ENCODE measurements at places on chromosomes 3 and 15.

- DNase-seq: no peak
Observed at GRCh38 chr3:196554205-196554604, 14.1 kb downstream of the WDR53 start.

DNA sequence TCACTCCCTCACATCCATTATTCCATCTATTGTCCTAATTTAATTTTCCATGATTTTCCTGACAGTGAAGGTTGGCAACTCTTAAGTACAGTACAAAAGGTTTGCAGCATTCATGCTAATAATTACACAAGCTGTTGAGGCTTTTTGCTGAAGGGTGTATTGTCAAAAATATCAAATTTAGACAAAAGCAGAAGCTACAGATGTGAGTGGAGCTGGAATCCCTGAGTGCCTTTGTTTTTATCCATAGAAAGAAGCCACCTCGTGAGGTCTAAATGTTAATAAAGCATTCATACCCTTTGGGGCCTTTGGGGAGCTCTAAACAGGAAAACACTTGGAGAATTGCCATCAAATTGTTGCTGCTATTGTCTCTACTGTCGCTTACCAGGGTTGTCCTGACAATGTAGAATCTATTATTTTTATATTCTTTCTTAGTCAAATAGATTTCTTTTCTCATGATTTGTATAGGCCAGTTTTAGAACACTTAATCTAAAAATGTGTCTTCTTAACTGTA is 185.8 kb upstream of the ROBO1 start:
- DNase-seq: no peak

GRCh38 chr15:69789648-69790393 is 307.9 kb downstream of the TLE3 start:
- peak; percentile 36 for DNase-seq

- DNase-seq: peak; percentile 56
Observed at GRCh38 chr15:41772720-41773331, 1.5 kb upstream of the MAPKBP1 start.

DNA sequence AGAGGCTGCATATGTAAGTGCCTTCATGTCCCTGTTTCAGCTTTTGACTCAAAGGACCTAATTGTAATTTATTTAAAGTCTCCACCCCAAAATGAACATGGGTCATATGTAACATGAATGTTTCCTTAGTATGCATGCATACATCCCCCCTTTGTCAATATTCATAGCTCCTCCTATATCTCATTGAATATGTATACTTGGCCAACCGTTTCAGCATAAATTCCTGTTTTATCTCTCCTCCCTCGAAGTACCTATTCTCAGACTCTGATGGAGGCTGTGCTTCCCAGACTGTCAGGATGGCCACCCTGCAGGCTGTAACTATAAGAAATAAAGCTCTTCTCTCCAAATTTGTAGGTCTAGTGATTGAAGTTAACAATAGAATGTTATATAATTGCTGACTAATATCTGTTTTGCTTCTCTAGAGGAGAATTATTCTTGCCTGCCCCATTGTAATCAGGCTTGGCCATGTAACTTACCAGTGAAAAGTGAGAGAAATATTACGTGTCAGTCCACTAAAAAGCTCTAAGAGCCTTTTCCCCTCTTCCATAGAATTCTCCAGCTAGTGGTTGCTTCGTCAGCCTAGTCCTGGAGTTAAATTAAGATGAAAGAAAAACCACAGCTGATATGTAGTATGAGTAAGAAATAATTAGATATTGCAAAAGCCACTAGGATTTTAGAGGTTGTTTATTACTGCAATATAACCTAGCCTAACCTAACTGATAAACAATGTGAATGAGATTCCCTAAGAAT is 245.1 kb downstream of the ZNF385D start:
- DNase-seq: no peak

- no peak for DNase-seq
Observed at GRCh38 chr3:124553178-124553577, 177.1 kb upstream of the UMPS start.

DNA sequence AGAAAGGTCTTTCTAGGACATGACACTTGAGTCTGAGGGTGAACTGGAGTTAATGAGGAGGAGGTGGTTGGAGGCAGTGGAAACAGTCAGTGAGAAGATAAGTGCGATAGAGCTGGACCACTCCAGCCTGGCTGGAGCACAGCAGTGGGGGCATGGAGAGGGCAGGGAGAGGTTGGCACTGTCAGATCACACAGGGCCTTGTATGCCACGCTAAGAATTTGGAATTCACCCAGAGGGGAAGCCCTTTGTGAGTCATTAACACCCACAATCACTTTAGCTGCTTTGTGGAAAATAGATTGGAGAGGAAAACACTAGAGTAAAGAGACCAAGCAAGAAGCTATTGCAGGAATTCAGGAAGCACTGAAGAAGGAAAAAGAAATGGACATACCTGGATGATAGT is 83.3 kb downstream of the ZNF621 start:
- DNase-seq: no peak

- no peak for DNase-seq
Observed at GRCh38 chr15:45457220-45457619, 65.3 kb downstream of the SLC30A4 start.

GRCh38 chr3:197749315-197749600 is 425 bp upstream of the FYTTD1 start:
- no peak for DNase-seq

DNA sequence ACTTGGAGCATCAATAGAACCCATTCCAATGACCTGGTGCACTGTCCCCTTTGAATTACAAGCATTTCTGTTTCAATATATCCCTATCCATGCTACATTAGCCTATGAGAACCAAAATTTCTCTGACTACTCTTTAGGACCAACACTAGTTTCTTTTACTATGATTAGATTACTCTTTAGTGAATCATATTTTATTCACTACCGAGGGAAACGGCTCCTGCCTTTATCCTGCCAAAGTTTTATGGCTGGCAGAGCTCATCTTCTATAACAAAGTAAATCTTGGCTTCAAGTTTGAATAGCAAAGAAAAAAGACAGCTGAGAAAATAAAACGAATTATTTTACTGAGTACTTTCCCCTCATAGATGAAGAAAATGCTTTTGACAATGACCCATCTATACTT is 120.9 kb downstream of the SLC9A9 start:
- no peak for DNase-seq

- no peak for DNase-seq
Observed at GRCh38 chr3:101722394-101723173, 1.8 kb upstream of the CEP97 start.

DNA sequence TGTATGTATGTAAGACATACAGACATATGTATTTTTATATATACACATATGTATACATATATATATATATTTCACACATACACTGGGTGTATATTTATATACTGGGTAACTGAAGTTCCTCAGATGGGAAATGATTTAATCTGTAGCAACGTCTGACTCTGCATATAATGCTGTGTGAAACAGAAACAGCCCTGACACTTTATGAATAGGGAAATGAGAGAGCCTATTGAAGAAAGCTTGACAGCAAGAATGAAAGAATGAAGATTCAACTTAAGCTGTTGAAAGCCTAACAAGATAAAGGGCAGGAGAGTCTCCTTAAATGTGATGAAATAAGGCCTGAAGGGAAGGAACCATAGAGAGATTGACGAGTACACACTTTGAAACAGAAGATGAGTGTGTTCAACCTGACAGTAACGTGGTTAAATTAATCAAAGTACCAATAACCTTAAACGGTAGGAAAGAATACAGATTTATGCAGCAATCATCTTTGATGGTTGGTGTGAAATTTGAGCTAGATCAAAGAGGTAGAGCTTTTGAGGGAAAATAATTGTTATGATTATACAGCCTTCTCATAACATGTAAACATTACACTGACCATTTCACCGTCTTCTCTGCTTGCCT is 169.9 kb downstream of the MECOM start:
- DNase-seq: no peak

DNA sequence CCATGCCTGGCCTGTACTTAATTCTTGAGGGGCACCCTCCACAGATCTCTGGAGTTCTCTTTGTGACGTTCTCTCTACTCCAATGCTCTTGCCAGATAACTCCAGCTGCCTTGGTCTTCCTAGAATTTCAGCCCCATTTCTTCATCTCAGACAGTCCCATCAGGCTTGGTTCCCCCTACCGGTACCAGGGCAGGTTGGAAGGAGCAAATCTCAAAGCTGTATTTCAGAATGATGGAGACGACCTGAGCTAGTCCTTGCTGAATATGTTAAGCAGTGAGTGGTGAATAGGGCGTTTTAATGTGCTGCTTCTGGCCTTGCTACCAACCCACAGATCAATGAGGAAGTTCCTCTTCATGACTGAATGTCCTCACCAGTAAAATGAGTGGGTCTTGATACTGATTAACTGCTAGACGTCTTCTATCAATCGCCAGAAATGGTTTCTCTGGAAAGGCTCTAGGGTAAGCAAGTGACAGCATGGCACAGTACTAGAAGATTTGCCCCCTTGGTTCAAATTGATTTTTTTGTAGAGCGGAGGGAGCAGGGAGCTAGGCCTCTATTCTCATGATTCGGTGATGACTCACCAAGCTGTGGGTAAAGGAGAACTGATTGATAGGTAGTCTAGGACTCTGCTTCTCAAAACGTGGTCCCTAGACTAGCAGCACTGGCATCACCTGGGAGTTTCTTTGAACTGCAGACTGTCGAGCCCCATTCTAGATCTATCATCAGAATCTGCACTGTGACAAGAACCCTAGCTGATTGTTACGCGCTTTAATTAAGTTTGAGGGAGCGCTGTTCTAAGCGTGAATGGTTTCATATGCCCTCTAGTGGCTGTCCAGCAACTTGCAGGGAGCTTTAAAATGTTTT is 67.8 kb downstream of the UBP1 start:
- no peak for DNase-seq

DNA sequence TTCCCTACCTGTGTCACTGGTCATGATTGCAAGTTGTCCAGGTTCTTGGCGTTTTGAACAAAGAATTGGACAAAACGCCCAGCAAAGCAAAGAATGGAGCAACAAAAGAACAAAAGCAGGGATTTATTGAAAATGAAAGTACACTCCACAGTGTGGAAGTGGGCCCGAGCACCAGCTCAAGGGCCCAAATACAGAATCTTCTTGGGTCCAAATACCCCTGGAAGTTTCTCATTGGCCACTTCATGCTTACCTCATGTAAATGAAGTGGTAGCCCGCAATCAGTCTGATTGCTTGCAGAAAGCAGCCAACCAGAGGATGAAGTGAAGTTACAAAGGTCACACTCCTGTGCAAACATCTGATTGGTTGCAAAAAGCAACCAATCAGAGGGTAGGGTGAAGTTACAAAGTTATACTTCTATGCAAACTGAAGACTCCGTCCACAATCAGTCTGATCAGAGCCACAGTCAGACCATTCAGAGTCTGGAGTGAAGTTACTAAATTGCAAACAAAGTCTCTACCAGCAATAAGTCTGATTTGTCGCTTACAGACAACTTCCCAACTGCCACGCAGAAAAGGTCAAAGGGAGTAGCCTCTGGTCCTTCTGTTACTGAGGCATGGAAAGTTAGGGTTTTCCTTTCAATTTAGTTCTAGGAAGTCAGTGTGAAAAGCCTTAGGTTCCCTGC is 8.3 kb upstream of the TM4SF1 start:
- DNase-seq: no peak

GRCh38 chr3:97793420-97794019 is 28.3 kb upstream of the CRYBG3 start:
- no peak for DNase-seq

DNA sequence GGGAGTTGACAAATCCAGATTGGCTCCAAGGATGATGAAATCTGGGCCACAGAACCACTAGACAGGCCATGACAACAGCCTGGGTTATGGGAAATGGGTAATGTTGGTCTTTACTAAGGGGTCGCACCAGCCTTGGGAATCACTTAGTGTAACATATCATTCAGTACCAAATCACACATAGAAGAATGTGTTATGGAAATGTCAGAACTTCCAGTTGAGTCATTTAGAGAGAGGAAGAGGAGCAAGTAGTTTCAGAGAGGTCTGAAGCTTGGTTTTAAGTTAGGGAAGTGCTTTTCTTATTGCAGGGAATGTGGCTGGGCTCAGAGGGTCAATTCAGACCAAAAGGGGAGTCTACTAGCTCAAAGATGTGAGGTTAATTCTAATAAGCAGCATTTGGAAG is 241.6 kb upstream of the ZPLD1 start:
- DNase-seq: no peak

DNA sequence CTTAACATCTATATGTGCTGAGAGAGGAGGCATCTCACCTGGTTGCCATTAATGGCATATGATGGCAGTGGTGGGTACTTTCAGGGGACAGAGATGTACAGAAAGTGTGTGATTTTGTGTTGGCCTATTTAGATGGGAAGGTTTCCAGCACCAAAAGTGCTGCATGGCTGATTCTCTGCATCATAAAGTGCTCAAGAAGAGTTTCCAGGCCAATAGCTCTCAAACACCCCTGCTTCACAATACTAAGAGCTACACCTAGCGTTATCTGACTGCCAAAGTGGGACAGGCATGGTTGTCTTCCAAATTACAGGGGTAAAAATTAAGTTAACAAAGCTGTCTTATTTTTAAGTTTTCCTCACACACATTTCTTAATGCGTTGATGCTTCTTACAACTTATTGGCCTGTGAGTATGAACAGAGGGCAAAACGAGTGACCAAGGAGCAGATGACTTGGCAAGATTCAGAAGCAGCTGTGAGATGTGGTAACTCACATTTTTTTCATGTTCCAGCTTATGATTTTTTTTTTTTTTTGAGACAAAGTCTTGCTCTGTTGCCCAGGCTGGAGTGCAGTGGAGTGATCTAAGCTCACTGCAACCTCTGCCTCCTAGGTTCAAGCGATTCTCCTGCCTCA is 41.4 kb upstream of the VEPH1 start:
- no peak for DNase-seq

- DNase-seq: no peak
Observed at GRCh38 chr3:13079051-13079450, 5.8 kb upstream of the IQSEC1 start.

DNA sequence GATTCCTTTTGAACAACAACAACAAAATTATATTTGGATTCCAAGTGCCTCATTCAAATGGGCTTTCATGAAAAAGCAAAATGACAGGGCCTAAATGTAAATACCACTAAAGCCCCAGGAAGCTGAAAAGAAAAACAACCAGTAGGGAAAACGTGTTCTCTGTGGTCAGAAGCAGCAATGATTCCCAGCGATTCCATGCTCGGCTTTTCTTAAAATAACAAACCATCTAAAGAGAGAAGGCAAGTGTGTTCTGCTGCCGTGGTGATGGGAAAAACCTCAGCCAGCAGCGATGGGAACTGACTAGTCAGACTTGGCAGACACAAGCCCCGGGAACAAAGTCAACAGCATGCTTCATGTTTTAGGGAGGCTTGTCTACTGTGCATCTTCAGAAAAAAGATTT is 153.6 kb downstream of the TNIK start:
- DNase-seq: no peak

GRCh38 chr3:189833996-189834395 is 202.8 kb downstream of the TP63 start:
- DNase-seq: no peak

DNA sequence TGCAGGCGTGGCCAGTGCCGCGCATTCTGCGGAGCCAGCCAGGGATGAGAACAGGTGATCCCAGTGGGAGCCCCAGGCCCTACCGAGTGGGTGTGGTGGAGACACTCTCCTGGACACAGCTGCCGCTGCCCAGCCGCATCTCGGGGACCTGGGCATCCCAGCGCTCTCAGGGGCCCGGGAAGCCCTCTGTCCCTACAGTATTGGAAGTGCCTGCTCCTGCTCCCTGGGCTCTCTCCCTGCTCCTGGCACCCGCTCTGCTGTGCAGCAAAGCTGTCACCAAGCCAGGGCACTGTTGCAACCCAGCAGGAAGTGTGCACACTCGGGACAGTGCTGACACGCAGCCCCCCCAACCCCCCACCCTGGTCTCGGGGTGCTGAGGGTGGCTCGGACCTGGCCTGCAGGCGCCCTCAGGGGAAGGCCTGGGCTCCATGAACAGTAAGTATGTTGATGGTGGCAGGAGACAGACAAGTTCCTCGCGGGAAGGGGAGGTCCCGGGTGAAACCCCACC is 1177.4 kb upstream of the GBE1 start:
- no peak for DNase-seq
